ENCODE measurements at places on chromosomes 1 and 21.
A peak's percentile ranks its signal among the peaks of the same experiment; 100 is the strongest.

DNA sequence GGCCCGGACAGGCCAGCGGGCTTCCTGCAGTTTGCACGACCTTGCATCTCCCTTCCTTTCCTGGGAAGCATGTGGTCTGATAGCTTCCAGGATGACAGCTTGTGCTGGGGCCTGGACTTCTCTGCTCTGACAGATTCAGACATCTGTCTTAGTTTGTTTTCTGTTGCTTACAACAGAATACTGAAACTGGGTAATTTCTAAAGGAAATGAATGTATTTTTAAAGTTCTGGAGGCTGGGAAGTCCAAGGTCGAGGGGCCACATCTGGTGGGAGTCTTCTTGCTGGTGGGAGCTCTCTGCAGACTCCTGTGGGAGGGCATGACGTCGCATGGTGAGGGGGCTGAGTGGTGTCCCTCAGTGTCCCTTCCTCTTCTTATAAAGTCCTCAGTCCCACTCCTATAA is 35.3 kb upstream of the TENT5B start:
- DNase-seq = no peak

DNA sequence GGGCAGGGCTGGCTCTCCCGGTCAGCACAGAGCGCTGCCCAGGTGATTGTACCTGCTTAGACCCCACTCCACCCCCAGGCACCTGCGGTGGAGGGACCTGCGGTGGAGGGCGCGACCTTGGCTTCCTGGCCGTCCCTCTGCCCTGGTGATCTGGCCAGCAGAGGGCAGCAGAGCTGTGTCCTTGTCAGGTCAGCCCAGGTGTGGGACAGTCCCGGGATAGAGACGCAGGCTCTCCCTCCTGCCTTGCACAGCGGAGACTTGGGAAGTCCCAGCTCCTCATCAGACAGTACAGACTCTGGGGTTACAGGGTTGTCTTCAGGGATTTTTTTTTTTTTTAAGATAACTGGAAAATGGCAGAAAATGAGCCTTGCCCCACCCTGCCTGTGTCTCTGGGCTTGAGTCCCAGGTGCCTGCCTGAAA is 10.0 kb downstream of the SLX9 start:
- DNase-seq = peak; percentile 87

GRCh38 chr21:41478319-41479177 is 29.4 kb downstream of the TMPRSS2 start:
- DNase-seq = no peak

DNA sequence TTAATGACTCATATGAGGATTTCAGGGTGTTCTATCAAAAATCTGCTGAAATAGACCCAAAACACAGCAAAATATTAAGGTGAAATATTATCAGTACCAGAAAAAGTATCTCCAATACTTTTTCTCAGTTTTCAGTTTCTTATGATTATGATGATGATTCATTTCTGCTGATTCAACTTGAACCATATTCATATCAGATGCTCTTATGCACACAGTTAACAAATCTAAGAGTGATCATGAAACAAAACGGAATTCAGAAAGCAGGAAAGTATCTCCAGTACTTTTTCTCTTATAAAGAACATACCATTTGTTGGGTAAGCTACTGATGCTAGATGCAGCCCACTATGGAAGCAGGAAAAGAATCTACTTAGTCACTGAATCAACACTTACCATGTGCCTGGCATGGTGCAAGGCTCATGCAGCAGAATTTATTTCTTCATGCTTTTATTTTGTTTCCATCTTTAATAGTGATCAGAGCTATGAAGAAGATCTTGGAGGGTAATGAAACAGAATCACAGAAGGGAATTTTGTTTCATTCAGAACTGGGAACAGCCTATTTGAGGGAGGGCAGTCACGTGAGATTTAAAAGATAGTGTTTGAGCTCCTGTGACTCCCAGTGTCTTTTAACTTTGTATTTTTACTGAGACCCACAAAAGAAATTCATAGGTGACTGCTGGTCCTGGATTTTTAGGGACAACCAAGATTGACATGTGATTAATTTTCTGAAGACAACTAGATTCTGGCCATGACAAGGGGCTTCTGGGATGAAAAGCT is 480.6 kb downstream of the SETD4 start:
- no peak for DNase-seq

DNA sequence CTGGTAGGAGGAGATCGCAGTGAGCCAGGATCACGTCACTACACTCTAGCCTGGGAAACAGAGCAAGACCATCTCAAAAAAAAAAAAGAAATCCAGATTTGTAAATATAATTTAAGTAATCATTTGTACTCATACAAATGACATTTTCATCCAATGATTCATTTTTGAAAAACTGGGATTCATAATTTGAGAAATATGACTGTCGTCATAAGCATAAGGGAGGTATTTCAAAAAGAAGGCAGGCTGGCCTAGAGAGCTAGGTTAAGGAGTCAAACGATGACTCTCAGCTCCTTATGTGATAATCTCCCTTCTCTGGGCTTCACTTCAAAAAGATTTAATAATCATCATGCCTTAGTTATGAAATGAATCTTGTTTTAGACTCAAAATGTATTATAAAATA is 2.3 kb downstream of the GART start:
- DNase-seq = no peak

Data from stimulated activated CD4-positive, alpha-beta T cell treated with anti-CD3 and anti-CD28 coated beads, Interleukin-2, amount 100 ng/mL, for 24 hours (primary cell).